ENCODE measurements at places on chromosomes 5 and 9.

GRCh38 chr9:133987446-133987788 is 4.7 kb downstream of the VAV2 start:
- no peak for DNase-seq

DNA sequence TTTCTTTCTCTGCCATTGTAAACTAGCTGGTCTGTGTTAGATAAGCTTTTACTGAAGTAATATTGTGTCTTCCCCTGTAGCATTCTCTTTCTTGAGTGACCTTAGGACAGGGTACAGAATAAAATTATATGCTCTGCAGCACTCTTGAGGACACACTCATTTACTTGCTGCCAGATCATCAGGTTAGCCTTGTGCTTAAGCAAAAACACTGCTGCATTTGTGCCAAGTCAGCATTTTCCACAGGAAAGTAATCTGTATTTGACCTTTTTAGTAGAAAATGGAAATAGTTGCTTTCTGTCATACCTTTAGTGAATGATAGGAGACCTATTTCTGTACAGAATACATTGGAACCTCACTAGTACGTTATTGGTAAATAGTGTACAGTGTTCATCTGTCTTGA is 54.2 kb downstream of the LMNB1 start:
- DNase-seq: no peak

DNA sequence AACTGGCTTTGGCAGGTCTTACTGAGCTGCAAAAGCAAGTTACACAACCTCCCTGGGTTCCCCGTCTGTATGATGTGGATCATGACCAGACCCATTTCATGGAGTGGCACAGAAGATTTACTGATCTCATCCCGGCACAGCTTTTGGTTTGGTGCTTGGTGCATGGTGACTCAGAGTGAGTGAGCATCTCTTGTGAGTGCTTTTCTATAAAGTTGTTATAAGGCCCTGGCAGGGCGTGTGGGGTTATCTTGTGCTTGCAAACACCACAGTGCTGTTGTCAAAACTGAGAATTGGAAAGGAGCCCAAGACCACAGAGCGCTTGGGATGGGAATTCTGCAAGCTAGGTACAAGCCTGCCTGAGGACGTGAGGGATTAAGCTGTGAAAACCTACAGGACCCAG is 425.2 kb downstream of the GADD45G start:
- no peak for DNase-seq

GRCh38 chr9:74147906-74148305 is 349.2 kb upstream of the RORB start:
- no peak for DNase-seq

DNA sequence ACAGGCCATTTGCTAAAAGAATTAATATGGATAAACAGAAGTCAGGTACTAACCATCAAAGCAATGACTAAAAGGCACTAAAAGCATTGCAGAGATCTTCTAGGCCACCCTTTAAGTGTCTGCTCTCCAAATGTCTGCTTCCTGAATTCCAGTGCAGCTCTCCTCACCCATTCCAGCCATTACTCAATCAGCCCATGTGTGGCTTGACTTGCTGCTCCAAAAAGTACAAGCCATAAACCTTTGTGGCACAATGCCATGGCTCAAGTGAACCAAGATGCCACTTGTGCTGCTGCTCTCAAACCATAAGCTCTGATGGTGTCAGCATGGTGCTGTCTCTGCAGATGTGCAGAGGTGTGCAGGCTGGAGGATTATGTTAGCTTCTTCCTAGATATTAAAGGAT is 290.2 kb upstream of the POU5F2 start:
- DNase-seq: no peak

GRCh38 chr9:78453450-78453849 is 156.5 kb downstream of the PSAT1 start:
- no peak for DNase-seq

- DNase-seq: peak; percentile 41
Observed at GRCh38 chr9:131562032-131562959, 17.0 kb downstream of the PRRT1B start.

GRCh38 chr9:20988671-20989315 is 42.6 kb downstream of the HACD4 start:
- DNase-seq: no peak

- DNase-seq: no peak
Observed at GRCh38 chr5:31635446-31635845, 3.5 kb upstream of the PDZD2 start.
